ENCODE measurements at places on chromosomes 2 and 18.

- DNase-seq, result no peak
Observed at GRCh38 chr2:21559351-21559750, 435.6 kb downstream of the TDRD15 start.

DNA sequence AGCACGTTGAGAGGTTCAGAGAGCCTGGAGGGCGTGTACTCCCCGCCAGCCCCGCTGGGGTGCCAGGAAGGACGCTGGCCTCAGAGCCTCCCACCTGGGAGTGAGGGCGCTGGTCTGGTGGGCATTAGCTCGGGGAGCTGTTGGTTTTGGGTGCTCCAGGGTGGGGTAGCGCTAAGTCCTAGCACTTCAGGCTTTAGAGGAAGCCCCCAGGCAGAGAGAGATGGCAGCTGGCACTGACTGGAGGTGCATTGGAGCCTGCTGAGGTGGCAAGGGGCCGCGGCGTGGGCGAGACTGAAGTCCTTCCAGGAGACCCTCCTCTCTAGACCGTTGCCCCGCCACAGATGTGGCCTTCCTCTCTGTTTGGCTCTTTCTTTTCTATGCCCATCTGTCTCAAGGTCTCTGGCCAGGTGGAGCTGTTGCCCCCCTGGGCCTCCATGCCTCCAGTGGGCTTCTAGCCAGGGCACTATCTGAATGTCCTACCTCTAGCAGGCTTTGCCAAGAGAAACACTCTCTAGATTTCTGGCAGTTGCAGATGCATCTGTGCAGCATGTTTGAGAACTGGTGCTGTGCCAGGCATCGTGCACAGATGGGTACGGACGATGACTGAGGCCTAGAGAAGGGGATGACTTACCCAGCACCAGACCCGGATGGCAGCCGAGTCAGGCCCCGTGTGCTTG lies 6.6 kb downstream of the CAPN10 start:
- no peak for DNase-seq

GRCh38 chr2:4110273-4110672 lies 406.9 kb downstream of the DCDC2C start:
- no peak for DNase-seq

DNA sequence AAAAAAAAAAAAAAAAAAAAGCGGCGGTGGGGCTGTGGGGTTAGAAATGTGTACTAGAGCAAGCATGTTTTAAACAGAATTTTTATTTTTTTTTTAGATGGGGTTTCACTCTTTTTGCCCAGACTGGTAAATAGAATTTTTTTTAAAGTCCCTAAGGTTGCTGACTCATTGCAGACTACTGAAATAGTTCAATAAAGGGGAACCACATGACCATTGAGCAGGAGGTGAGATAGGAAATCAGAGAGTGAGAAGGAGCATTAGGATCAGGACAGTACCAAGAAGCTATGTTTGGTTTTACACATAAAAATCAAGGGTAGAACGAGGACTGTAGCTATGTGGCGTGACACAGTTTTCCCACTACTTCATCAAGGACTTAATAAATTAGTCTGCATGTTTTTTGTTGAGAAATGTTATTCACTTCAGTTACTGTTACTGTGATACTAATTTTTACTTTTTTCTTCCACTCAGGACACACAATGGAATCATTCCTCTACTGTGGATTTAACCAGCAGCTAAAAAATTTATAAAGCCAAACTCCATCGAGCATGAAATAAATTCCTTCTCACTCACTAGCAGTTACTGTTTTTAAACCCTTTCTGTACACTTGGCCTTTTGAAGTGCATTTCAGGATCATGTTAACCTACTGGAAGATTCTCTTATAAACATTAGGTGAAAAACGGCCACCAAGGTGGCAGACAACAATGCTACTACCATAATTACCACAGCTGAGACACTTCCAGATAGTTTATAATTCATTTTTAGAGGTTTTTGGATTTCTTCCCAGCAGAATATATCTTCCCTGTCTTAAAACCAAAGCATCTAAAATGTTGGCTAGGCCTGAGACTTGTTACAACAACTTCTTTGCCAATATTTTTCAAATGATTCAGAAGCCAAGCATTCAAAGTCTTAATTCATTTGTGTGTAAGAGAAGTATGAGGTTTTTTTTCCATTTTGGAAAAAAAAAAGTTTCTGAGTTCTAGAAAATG lies 33.2 kb downstream of the LAMA1 start:
- DNase-seq, result no peak

GRCh38 chr2:176650104-176650837 lies 381.0 kb downstream of the MTX2 start:
- no peak for DNase-seq

- no peak for DNase-seq
Observed at GRCh38 chr2:119234021-119235019, 10.7 kb downstream of the STEAP3 start.

DNA sequence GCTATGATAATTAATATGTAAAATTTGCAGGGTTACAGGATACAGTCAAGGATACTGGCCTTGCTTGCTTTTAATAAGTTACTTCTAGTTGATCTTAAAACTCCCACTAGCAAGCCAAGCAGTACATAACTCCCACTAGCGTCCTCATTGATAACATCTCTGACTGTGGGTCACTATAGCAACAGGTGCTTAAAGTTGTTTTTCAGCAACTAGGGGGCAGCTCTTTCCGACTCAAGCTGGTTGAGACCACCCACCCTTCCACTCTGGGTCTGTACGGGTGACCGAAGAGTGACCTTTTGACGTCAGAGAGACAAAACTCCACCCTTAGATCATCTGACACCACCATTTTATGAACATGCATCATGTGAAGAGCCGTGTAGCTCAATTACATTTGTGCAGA lies 208.6 kb downstream of the MYO1B start:
- no peak for DNase-seq

DNA sequence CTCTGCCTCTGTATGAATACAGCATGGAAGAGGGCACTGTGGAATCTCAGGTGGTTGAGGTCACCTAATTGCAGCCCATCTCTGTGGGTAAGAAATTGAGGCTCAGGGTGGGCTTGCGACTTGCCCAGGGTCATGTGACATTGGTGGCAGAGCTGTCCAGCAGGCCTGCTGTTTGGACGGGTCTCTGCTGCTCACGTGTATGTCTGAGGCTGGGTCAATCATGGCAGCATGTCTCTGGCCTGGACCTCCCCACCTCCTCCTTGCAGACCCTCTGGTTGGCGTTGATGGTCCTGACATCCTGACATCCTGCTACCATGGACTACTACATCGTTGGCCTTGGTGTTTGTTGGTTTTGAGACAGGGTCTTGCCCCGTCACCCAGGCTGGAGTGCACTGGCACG lies 64.3 kb upstream of the HPCAL1 start:
- DNase-seq, result no peak

DNA sequence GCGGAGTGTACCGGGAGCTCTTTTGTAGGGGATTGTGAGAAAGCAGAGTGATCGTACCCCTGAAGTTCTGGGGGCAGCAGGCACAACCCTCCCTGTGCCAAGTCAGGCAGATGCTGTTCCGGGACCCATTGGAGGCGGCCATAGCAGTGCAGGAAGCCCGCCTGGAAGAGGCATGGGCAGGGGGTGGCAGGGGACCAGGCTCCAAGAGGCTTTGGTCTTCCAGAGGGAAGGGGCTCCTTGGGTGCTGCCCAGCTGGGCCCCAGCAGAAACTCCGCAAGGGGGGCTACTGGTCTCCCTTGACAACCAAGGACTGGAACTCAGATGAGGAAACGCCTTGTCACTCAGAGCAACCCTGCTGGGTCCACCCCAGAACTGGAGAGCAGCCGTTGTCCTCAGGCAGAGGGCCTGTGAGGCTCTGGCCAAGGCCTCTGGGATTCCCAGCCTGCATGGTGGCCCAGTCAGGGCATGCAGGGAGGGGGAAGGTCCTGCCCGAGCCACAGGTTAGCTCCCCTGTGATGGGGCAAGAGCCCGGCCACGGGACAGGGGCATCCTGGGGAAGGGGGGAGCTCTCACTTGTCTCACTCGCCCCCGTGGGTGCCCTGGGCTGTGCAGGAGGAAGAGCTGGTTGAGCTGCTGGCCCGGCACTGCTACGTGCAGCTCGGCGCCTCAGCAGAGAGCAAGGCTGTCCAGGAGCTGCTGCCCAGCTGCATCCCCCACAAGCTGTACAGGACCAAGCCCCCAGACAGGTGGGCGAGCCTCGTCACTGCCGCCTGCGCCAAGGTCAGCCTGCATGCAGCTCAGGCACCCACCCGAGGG lies 21.0 kb upstream of the GPR17 start:
- peak; percentile 52 for DNase-seq

DNA sequence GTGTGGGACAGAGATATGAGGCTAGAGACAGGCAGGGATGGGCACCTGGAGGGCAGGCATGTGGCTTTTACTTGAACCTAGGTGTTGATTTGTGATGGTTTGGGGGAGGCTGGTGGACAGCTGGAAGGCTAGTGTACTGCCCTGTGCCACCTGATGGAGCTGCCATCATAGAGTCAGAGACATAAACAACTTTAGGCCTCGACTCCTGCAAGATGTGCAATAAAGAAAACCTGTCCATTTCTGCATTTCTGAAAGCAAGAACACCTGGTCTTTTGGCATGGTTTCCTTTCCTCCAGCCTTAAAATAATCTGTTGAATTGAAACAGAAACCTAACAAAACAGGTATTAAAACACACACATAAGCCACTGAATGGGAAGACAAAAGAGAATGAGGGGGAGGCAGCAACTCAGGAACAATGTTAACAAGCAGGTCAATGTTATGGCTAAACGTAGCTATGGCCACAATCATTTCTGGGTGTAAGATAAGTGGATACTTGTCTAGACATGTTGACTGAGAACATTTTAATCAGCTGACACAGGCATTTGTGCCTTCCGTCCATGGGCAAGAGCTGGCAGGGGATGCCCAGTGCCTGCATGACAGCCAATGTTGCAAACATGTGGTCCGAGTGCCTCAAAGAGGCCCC lies 87.8 kb downstream of the KCTD1 start:
- DNase-seq, result no peak
